ENCODE measurements at places on chromosomes 7 and 10.

DNA sequence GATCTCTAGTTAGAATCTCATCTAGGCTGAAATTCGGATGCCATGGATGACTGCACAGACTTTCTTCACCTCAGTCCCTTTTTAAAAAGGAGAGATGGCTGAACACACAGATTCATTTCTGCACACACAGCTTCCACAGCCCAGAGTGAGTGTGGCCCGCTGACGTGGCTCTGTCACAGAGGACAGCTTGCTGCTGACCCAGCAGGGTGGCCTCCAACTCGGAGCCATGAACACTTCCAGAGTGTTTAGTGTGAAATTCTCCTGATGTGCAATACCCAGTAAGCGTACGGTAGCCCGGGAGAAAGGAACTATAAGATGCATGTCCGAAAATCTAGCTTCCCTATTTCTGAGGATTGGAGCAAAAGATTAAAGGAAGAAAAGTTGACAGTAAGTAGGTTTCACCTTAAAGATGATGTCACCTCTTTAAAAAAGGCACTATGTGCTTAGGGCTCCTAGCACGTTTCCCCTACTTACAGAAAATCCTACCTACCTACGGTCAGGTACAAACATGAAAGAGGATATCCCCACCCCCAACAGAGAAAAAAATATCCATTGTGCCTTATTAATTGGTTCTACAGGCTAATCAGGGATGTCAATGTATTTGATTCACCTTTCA, 162.2 kb downstream of the RAPGEF5 start:
- no peak for DNase-seq

DNA sequence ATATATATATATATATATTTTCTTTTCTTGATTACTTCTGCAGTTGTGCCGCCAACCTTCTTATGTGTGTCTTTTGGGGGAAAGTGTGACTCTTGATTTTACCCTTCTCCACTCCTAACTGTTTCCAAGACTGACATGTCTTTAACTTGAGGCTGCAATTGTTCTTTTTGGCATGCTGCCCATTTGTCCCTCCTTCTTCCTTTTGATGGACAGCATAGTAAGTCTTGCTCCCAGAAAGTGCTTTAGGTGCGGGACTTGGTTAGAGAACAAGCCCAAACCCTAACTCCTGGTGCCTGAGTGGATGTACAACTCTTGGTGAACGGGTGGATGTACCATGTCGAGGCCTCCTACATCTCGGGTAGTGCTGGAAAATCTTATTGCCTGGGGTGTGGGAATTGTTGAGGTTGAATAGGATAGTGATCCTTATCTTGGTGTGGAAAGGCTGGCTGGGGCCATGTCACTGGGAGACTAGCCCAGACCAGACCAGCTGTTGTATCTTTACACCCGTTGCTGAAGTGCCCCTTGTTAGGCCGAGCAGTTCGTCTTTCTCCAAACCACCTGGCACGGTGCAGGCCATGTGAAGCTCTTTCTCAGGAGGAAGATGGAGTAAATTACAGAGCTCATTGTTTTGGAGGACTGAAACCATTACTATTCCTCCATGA, 16.3 kb downstream of the TCF7L2 start:
- no peak for DNase-seq

DNA sequence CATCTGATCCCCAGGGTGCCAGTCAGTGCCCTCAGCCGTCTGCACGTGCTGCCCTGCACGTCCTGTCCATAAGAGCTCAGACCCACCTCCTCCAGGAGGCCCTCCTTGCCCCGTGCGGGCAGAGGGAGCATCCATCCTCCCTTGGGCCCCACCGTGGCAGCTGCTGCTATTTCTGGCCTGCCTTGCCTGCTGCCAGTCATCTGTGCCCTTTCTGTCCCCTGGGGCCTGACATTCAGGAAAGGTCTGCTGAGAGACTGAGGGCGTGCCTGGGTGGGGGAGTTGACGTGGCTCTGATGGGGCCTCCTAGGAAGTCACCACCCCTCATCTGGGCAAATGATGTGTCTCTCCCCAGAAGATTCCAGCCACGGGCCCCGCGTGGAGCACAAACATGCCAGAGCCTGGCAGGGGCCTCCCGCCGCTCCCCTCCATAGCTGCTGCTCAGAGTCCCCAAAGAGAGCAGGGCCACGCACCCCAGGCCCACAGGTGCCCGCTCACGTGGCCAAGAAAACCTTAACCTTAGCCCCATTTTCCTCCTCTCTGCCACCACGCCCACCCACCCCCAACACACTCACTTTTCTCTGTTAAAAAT, 21.8 kb downstream of the DPYSL4 start:
- DNase-seq: no peak

GRCh38 chr10:86553213-86553612, 31.6 kb upstream of the WAPL start:
- no peak for DNase-seq

DNA sequence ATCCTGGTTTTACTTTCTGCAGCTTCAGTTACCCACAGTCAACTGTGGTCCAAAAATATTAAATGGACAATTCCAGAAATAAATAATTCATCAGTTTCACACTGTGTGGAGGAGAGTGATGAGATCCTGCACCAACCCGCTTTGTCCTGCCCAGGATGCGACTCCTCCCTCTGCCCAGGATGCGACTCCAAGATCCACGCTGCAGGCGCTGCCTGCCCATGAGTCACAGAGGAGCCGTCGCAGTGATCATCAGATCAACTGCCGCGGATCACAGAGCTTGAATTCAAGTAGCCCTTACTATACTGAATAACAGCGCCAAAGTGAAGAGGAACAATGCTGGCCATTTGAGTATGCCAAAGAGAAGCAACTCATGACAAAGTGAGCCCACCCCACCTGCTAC, 61.5 kb downstream of the GRB10 start:
- DNase-seq: no peak

GRCh38 chr7:101814991-101815825, 2.2 kb upstream of the CUX1 start:
- peak; percentile 13 for DNase-seq

DNA sequence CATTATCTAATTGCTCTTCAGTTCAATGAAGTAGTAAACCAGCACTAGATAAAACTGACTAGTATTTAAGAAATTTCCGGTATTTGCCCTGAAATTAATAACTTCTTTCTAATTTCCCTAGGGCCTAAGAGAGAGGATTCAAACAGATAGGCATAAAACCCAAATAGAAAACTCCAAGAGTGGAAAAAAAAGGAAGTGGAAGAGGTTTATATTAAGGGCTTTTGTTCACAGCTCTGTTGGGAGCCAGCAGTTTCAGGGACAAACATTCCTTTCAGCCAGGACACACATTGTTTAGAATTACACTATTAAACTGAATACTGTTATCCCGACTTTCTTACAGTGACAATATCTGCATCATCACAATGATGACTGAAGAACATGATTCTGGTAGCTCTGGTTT, 3.6 kb downstream of the ODAD2 start:
- DNase-seq: no peak

GRCh38 chr7:78253850-78254725, 455.5 kb downstream of the PHTF2 start:
- no peak for DNase-seq

GRCh38 chr7:159329818-159330378, 185.2 kb upstream of the VIPR2 start:
- no peak for DNase-seq

DNA sequence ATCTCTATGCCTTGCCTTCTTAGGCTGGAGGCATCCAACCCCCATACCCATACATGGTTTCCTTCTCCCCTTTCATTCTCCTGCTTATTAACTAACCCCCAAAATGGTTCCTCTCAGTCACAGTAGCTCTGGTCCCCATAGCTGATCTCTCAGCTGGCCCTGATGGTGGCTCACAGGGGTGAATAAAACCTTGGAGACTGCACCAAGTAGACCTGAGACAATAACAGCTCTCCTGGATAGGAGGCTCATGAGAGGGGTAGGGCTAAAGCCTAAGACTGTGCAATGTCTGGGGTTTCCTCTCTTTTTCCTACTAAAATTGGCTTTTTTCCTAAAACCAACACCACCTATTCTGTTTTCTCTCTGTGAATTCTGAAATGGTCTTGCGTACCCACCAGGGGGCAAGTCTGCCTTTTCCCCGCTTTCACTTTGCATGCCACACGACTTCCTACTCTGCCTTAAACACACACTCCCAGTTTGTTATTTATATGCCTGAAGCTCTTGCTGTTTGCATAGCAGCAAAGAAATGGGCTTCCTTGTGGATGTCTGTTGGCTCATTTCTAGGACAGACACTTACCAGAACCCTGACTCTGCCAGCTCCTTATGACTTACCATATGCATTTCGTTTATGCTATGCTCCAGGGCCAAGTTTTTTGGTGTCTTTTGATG, 18.4 kb upstream of the PON1 start:
- DNase-seq: no peak

GRCh38 chr10:57694956-57695608, 572.6 kb downstream of the IPMK start:
- no peak for DNase-seq

DNA sequence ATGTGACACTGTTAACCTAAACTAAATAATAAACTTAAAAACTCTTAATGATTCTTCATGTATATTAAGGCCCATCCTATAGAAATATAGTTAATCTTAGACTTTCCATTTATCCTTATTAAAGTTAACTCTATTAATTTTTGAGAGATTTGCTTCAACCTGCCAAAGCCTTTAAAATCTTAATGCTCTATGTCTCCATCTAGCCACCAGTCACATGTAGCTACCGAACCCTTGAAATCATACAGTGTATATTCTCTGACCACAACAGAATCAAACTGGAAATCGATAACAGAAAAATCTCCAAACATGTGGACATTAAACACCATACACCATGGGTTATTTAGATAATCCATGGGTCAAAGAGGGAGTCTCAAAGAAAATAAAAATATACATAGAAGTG, 51.9 kb downstream of the ASZ1 start:
- no peak for DNase-seq

GRCh38 chr7:107982042-107982840, 20.7 kb downstream of the LAMB1 start:
- no peak for DNase-seq

DNA sequence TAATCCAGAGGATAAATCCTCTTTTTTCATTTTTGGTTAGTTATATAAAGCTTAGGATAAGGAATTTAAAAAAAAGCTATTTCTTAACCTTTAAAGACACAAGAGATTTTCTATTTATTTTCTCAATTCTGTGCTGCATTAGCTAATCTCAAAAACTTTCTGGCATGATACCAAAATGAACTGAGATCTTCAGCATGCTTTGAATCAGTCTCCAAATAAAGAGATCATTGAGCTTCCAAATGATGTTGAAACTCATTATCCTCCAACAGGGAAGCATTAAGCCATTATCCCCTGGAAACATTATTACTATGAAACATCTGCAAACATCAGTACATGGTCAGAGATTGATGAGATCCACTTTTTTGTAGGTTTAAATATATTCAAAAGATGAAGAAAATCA, 350.3 kb upstream of the TEX47 start:
- DNase-seq: no peak

DNA sequence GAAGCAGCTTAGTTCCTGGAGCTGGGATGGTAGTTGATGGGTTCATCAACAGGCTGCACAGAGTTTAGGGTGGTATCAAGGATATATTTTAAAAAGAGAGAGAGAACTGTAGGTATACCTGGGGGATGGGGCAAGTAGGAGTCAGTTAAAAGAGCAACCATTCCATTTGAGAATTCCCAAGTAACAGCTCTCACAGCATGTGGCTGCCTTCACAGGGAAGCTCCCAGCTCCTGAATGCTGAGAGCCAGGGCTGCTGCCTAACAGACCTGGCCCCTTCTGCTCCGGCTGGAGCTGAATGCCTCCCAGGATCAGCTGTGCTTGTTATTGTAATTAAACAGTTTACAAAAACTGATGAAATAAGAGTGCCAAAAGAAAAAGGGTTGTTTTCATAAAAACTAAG, 58.8 kb upstream of the GPR26 start:
- no peak for DNase-seq

DNA sequence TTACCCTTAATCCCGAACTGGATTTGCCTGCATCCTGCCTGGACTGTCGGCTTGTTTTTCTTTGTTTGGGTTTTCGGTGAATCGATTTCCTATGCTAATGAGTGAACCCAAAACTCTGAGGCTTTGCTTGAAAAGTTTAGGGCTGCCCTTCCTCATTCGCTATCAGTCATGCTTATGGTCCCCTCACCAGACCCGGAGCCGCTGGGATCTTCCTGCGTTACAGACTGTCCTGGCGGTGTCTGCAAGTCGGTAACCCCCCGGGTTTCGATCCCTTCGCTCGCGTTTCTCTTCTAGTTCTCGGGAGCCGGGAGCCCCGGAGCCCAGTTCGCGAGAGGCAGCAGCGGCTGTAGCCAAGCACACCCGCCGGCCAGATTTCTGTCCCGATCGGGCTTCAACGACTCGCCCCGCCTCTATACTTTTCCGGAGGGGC, 2.2 kb downstream of the EMX2 start:
- no peak for DNase-seq

- DNase-seq: no peak
Observed at GRCh38 chr10:74927701-74928100, 101.3 kb downstream of the KAT6B start.

- no peak for DNase-seq
Observed at GRCh38 chr7:111223802-111224253, 132.9 kb downstream of the LRRN3 start.

DNA sequence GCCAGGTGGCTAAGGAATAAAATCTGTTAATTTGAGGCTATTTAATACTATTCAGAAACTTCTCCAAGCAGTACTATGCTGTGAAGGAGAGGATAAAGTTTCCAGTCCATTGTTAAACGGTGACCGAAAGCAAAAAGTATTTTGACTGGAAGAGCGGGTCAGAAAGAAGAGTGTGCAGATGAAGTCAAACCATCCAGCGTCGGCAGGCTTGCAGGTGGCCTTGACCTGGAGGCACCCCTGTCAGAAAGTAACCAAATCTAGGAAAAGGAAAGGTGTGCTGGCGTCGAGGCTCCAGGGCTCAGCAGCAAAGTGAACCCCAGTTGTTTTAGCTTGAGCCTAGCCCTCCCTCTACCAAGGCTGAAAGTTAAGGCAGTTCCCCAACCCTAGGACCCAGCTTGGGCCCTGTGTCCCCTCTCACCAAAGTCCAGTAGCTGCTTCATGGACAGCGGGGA, 544 bp downstream of the PDK4 start:
- no peak for DNase-seq

- DNase-seq: no peak
Observed at GRCh38 chr7:1961701-1962276, 271.0 kb downstream of the MAD1L1 start.

DNA sequence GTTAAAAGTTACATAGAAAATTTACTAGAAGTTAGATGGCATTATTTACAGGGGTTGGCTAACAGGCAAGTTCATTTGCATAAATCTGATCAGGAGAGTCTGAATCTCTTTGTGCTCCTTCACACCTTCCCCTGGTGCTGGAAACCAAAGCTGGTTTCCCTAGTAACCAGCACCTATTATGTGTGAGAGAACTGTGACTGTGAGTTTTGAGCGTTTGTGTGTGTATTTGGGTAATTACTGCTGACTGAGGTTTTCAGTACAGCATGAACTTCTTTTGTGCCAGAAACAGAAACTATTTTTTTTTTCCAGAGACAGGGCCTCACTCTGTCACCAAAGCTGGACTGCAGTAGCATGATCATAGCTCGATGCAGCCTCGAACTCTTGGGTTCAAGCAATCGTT, 10.3 kb upstream of the IFIT1B start:
- DNase-seq: no peak
